ENCODE measurements at places on chromosomes 6 and 20.

GRCh38 chr6:166862287-166862977 is 93.9 kb downstream of the RNASET2 start:
- DNase-seq: no peak

DNA sequence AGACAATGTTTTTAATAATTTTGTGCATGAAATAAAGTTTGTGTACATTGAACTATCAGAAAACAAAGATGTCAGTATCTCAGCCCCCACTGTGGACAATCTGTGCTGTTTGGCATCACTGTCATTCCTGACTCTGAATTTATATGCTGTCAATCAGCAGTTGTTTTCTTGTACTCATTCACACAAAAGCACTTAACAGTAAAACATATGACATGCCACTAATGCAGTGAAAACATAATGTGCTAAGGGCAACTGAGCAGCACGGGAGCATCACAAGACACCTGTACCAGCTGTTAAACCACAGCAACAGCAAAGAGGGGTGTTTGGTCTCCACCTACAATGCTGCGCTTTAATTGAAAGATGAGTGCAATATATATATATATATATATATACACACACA is 647.8 kb upstream of the SLC35B3 start:
- DNase-seq: no peak

GRCh38 chr6:148271711-148272439 is 70.8 kb upstream of the SASH1 start:
- DNase-seq: peak; percentile 99

- no peak for DNase-seq
Observed at GRCh38 chr6:158819977-158820622, 932 bp upstream of the EZR start.

- no peak for DNase-seq
Observed at GRCh38 chr20:34859826-34860545, 12.7 kb downstream of the GGT7 start.

DNA sequence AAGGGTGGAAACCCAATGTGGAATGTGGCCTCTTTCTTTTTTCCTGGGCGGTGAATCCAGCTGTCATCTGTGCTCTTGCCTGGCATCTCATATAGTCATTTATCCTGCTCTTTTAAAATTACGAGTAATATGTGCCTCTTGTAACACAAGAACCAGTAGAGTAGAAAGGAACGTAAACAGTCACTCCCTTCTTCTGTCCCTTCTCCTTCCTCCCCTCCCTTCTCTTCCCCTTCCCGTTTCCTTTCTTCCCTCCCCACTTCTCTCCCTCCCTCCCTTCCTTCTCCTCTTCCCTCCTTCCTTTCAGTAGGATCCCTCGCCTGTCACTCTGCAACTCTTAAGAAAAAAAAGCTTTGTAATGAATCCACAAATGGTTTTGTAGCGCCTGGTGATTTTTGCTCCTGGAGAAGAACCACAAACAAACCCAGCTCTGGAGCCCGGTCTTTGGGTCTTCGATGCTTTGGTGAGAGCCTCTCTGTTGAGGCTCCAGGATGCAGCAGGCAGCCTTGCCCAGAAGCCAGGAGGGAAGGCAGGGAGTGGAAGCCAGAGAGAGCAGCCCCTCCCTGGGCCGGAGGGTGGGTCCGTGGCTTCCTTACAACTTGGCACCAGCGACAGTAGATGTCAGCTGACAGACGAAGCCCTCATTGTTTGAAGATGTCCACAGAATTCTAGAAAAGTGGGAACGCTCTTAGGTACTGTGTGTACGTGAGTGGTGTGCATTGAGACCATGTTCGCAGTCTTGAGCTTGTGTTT is 15.0 kb downstream of the DUSP22 start:
- DNase-seq: no peak

DNA sequence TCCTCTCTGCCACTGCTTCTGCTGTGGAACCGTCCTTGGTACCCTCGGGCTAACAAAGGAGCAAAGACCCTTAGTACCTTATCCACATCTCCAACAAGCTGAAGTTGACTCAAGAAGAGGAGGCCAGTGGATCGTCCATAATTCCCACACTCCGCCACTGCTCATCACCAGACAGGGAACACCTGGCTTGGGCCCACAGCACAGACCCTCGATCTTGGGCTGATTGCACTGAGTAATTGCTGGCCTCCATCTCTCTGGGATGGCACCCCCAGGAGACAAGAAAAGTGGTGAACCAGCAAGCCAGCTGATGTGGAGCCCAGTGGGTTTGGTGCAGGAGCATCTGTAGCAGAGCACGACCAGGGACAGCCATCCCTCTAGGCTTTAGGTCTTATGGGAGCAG is 109.4 kb upstream of the GRIK2 start:
- no peak for DNase-seq

DNA sequence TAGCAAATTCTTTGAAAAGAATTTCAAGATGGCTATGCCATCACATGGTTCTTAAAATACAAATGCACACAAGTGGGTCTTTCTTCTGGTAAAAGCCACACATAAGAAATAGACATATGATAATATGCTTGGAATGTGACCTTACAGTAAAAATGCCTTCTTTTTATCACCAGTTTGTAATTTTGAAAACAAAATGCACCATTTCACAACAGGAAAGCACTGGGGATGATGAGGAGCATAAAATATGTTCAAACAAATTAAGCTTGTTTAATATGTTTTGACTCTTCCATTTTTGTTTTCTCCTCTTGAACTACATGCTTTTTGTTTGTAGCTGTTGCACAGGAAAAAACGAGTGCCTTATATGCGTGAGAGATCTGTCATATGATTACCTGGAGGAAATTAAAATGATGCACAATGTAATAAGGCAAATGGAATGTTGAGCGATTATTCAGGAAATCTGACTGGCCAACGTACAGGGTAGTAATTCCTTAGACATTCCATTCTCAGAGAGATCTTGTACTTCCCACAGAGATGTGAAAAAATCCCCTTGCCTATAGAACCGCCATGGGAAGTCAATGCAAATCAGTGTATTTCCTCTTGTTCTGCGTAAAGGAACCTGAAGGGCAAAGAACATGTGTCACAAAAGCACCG is 911.6 kb downstream of the TFAP2A start:
- DNase-seq: peak; percentile 82

DNA sequence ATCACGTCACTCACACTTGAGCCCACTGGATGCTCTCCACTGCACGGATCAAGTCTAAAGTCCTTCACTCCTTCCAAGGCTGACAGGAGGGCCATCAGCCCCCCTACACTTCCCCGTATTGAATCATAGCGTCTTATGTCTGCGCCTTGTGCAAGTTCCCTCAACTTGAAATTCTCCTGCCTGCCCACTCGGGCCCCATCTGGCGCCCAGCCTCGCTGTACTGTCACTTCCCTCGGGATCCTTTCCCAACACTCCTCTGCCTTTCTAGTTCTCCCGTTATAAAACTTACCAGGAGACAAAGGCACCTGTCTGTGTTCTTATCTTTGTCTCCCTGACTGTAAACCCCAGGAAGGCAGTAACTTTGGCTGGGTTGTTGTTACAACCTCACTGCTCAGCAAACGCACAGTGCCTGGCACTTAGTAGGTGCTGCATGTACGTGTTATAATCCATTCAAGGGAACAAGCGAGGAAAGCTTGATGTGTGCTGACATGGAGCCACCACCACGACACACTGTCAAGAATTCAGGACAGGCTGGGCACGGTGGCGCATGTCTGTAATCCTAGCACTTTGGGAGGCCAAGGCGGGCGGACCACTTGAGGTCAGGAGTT is 33.8 kb upstream of the ZFAND3 start:
- no peak for DNase-seq

- DNase-seq: no peak
Observed at GRCh38 chr20:36362978-36363713, 57.0 kb downstream of the DLGAP4 start.

Data from IMR-90 (cell line).